ENCODE measurements at places on chromosomes 7 and 10.

DNA sequence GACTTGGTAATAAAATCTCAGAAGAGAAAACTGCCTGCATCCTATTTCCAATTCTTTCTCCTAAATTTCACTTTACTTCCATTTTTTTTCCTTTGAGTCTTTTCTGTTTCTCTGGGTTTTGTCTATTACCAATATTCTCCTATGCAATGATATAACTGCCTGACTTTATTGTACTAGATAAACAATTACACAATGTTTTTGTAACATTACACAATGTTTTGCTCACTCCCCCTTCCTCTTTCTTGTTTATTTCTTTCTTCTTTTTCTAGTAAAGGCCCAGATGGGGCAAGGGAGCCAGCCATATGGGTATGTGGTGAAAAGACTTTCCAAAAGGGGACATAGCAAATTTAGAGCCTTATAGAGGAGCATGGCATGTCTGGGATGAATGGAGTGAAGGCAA is 278.7 kb upstream of the PHYHIPL start:
- DNase-seq: no peak

DNA sequence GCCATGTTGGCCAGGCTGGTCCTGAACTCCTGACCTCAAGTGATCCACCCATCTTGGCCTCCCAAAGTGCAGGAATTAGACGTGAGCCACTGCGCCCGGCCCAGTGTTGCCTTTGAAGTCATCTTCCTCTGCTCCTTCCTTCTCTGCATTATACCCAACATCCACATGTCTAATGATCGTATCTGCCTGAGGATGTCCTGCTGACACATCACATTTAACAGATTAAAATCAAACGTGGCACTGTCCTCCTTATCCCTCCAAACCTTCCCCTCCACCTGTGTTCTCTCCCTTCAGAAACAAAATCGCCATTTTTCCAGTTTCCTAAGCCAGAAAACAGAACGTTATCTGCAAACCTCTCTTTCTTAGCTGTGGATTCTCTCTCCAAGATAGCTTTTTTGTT is 8.4 kb upstream of the SDK1 start:
- no peak for DNase-seq

- DNase-seq: no peak
Measured at GRCh38 chr10:87706731-87707130, 47.1 kb downstream of the PAPSS2 start.

GRCh38 chr10:118259288-118259906 is 82.7 kb downstream of the FAM204A start:
- peak; percentile 30 for DNase-seq

- no peak for DNase-seq
Measured at GRCh38 chr7:155401231-155401630, 56.7 kb upstream of the EN2 start.

DNA sequence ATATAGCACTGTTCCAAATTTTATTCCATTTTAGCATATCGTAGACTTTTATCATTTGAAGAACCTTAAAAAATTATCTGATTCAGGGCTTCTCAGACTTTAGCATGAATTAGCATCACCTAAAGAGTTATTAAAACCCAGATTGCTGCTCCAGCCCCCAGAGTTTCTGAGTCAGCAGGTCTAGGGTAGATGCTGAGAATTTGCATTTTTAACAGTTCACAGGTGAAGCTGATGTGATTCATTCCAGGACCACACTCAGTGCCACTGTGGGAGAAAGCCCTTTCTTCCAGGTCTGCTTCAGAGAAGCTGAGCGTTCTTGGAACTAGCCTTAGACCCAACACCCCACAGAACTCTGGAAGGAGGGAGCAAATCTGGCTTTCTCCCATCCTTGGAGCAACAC is 174.1 kb upstream of the YAE1 start:
- no peak for DNase-seq

DNA sequence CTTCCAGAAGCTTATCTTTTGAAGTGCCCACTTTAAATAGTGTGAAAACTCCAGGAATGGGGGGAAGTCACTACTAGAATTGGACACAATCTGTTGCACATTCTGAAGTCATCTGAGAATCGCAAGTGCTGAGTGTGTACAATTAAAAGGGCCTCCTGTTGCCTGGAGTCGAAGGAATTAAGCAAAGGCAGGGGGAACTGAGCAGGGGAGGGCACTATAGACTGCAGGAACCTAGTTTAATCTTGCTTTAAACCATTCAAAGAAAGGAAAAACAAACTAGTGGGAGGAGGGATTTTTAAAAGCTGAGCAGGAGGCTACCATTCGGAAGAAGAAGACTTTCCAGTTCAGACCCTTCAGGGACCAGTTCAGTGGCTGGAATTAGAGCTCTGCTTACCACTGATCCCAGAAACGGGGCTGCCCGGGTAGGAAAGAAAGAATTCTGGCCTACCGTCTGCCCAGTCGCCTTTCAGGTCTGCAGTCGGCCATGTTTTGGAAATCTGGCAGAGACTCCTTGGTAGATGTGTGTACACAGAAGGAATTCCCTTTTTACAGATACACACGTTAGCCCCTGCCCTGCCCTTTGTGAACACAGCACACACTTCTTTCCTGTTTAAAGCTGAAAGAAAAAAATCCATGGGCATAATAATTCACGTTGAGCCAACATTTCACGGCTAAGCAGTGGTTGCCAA is 610.6 kb upstream of the FOXK1 start:
- no peak for DNase-seq

- DNase-seq: no peak
Measured at GRCh38 chr10:5952731-5953385, 24.5 kb downstream of the IL15RA start.

GRCh38 chr10:3811291-3811870 is 26.4 kb upstream of the KLF6 start:
- peak; percentile 46 for DNase-seq

Measured in trophoblast cell (in vitro differentiated cells and primary cell).